ENCODE measurements at places on chromosomes 1 and 21.

- H3K27me3 ChIP-seq, result no peaks in the 10 kb centered on the region
- no peak for DNase-seq
- H3K36me3 ChIP-seq, result no peaks in the 10 kb centered on the region
- no peak overlapping the region for H3K4me3 ChIP-seq
- H3K4me1 ChIP-seq, result no peaks in the 10 kb centered on the region
Observed at GRCh38 chr1:206872139-206872538, 6.7 kb downstream of the IL20 start.

DNA sequence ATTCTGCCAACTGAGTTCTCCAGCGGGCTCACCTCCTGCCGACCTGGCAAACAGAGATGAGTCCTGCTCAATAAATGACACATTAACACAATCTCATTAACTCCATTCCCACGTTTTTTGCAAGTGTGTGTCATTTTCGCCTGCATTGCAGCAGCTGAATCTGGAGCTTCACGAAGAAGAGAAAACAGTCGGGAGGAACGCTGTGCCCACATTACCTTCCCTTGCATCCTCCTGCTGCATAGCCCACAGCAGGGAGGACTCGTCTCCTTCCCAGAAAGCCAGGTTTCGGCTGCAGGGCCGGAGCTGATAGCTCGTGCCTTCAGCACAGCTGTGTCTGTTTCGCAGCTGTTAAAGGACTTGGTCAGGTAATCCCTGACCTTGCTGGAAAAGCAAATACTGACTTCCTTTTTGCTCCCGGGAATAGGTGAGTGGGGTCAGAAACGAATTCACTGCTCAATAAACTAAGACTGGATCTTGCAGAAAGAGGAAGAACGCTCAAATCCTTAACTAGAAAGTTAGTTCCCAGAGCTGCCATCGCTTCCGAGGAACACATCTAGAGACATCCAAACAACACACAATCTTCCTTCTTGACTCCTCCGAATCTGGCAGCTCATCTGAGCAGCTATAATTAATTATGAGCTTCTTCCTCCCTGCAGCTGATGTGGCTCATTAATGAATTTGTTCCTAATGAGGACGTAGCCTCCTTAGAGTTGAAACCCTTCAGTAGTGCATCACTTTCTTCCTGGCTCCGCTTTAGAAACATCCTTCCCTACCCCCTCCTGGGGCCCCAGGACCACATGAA lies 33.0 kb downstream of the KANK4 start:
- H3K36me3 ChIP-seq, result no peaks in the 10 kb centered on the region
- H3K27me3 ChIP-seq, result no peaks in the 10 kb centered on the region
- no peak overlapping the region for H3K27ac ChIP-seq
- no peak overlapping the region for H3K4me3 ChIP-seq
- no peak for DNase-seq

- H3K27ac ChIP-seq, result no peak overlapping the region
- no peaks in the 10 kb centered on the region for H3K27me3 ChIP-seq
- H3K36me3 ChIP-seq, result no peaks in the 10 kb centered on the region
- no peak for DNase-seq
- H3K4me1 ChIP-seq, result no peaks in the 10 kb centered on the region
- no peak overlapping the region for H3K4me3 ChIP-seq
Observed at GRCh38 chr1:181643631-181644030, 160.3 kb downstream of the CACNA1E start.

DNA sequence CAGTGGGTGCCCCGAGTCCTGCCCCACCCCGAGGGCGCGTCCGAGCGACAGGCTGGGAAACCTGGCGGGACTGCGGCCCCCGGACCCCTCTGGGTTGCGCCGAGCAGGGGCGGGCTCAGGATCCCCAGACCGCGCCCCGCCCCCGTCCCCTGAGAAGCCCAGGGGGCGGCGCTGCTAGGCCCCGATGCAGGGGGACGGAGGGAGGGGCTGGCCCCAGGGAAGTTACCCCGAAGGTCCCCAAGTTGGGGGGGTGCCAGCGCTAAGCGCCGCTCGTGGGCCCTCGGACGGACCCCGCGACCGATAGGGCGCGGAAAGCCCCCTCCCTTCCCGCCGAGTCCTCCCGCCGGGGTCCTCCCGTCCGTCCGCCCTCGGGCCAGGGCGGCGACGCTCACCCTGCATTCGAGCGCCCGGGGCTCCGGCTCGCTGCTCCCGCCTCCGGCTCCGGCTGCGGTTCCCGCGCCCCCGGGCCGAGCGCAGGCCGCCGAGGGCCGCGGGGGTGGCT lies 414 bp downstream of the GPR153 start:
- H3K27me3 ChIP-seq, result no peaks in the 10 kb centered on the region
- peaks cover 23% of the 10 kb centered on the region for H3K4me1 ChIP-seq
- H3K27ac ChIP-seq, result peak overlapping the region; percentile 66
- peak; percentile 75 for DNase-seq

DNA sequence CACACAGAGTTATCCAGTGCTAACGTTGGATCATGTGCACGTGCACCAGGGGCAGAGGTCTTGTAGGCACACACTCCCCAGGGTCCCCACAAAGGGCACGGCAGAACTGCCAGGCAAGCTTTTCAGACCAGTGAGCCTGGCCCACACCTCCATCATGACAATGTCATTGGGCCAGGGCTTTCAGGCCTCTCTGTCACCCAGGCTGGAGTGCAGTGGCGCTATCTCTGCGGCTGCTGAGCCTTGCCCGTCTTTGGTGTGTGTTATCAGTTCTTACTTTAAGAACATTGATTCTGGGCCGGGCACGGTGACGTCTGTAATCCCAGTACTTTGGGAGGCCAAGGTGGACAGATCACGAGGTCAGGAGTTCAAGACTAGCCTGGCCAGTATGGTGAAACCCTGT lies 44.2 kb downstream of the PKNOX1 start:
- peaks cover 1% of the 10 kb centered on the region for H3K4me1 ChIP-seq
- no peaks in the 10 kb centered on the region for H3K27me3 ChIP-seq
- no peaks in the 10 kb centered on the region for H3K36me3 ChIP-seq
- no peak for DNase-seq
- no peak overlapping the region for H3K4me3 ChIP-seq

DNA sequence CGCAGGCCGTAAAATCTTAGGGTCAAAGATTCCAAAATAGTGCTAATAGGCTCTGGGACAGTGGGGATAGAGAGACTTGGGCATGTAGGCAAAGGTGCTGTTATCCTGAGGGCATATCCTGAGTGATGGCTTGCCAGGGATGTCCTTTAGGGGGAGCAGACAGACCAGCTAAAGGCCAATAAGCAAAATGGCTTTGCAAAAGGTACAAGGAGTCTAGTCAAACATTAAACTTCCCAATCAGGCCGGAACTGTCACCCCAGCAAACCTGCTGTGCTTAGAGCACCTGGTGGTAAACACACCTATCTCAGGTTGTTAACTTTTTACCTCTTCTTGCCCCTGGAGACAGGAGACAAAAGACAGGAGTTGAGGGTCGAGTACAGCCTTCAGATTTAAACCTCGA lies 49.1 kb downstream of the TRABD2B start:
- no peak overlapping the region for H3K27ac ChIP-seq
- DNase-seq, result no peak
- H3K36me3 ChIP-seq, result no peaks in the 10 kb centered on the region

GRCh38 chr1:36884029-36884701 lies 150.2 kb downstream of the GRIK3 start:
- DNase-seq, result no peak
- no peak overlapping the region for H3K27ac ChIP-seq
- H3K4me1 ChIP-seq, result no peaks in the 10 kb centered on the region
- H3K36me3 ChIP-seq, result no peaks in the 10 kb centered on the region
- no peaks in the 10 kb centered on the region for H3K27me3 ChIP-seq
- no peak overlapping the region for H3K4me3 ChIP-seq

- no peaks in the 10 kb centered on the region for H3K36me3 ChIP-seq
- H3K27me3 ChIP-seq, result no peaks in the 10 kb centered on the region
- no peak for DNase-seq
- H3K27ac ChIP-seq, result no peak overlapping the region
- H3K4me1 ChIP-seq, result peaks cover 2% of the 10 kb centered on the region
Observed at GRCh38 chr1:26476958-26477357, 4.7 kb downstream of the HMGN2 start.

GRCh38 chr1:159132271-159132881 lies 39.0 kb upstream of the CADM3 start:
- no peak overlapping the region for H3K27ac ChIP-seq
- DNase-seq, result peak; percentile 19
- H3K4me3 ChIP-seq, result no peak overlapping the region
- no peaks in the 10 kb centered on the region for H3K27me3 ChIP-seq
- no peaks in the 10 kb centered on the region for H3K36me3 ChIP-seq
- no peaks in the 10 kb centered on the region for H3K4me1 ChIP-seq

DNA sequence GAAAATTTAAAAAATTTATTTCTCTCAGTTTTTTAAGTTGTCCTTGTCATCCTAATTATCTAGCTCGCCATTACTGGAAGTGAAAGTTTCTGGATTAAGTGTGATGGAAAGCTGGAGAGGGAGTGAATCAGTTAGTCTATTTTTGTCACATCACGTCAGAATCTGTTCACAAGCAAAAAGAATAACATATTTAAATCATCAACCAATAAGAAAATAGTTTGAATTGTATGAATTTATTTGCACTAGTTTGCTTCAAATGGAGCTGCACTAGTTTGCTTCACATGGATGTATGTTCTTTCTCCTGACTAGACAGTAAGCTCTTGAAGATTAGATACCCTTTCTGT lies 22.8 kb downstream of the PHC2 start:
- no peaks in the 10 kb centered on the region for H3K36me3 ChIP-seq
- H3K27ac ChIP-seq, result no peak overlapping the region
- H3K27me3 ChIP-seq, result no peaks in the 10 kb centered on the region
- no peaks in the 10 kb centered on the region for H3K4me1 ChIP-seq
- no peak for DNase-seq
- H3K4me3 ChIP-seq, result no peak overlapping the region

- peak overlapping the region; percentile 69 for H3K27ac ChIP-seq
- DNase-seq, result no peak
- peak overlapping the region; percentile 92 for H3K4me3 ChIP-seq
- H3K27me3 ChIP-seq, result no peaks in the 10 kb centered on the region
Observed at GRCh38 chr1:98660940-98661543, 479 bp upstream of the SNX7 start.

- no peak overlapping the region for H3K4me3 ChIP-seq
- no peak for DNase-seq
- no peaks in the 10 kb centered on the region for H3K27me3 ChIP-seq
- H3K27ac ChIP-seq, result no peak overlapping the region
- no peaks in the 10 kb centered on the region for H3K36me3 ChIP-seq
Observed at GRCh38 chr1:193569096-193569982, 382.9 kb upstream of the B3GALT2 start.

- H3K4me3 ChIP-seq, result no peak overlapping the region
- H3K27ac ChIP-seq, result peak overlapping the region; percentile 72
- H3K27me3 ChIP-seq, result no peaks in the 10 kb centered on the region
Observed at GRCh38 chr1:2320760-2321667, 70.3 kb downstream of the MORN1 start.

DNA sequence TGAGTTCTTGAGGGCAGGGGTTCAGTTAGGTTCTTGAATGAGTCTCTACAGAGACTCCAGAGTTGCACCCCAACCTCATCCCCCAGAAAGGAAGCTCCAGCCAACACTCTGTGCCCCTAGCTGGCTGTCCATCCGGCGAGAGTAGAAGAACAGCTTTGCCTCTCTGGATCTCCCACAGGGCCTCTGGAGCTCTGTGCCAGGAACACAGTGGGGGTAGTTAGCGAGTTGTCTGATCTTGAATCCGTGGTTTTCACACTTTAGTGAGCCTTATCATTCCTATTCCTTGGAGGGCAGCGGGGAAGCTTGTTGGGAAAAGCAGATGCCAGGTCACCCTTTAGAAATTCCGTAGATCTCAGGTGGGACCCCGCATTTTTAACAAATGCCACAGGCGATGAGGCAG lies 45.0 kb downstream of the STUM start:
- peaks cover 9% of the 10 kb centered on the region for H3K4me1 ChIP-seq
- no peaks in the 10 kb centered on the region for H3K27me3 ChIP-seq
- H3K36me3 ChIP-seq, result no peaks in the 10 kb centered on the region
- no peak overlapping the region for H3K27ac ChIP-seq

DNA sequence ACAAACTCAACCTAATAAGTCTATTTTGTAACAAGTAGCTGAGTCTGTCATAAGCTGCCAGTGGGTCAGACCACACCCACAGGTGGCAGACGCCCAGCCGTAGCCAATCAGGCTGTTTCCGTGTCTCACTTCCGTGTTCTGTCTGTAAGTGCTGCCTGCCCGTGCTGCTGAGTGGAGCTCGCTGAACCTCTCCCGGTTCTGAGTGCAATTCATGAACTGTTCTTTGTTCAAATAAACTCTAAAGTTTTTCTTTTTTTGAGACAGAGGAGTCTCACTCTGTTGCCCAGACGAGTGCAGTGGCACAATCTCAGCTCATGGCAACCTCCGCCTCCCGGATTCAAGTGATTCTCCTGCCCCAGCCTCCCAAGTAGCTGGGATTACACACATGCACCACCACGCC lies 25.1 kb downstream of the POFUT2 start:
- H3K27me3 ChIP-seq, result no peaks in the 10 kb centered on the region
- no peak overlapping the region for H3K4me3 ChIP-seq
- peak; percentile 30 for DNase-seq
- no peak overlapping the region for H3K27ac ChIP-seq

GRCh38 chr1:161962091-161962887 lies 61.4 kb downstream of the OLFML2B start:
- no peak overlapping the region for H3K27ac ChIP-seq
- no peaks in the 10 kb centered on the region for H3K36me3 ChIP-seq
- H3K27me3 ChIP-seq, result no peaks in the 10 kb centered on the region
- H3K4me1 ChIP-seq, result peaks cover 3% of the 10 kb centered on the region
- no peak for DNase-seq

- no peaks in the 10 kb centered on the region for H3K4me1 ChIP-seq
- H3K27me3 ChIP-seq, result no peaks in the 10 kb centered on the region
- no peak overlapping the region for H3K27ac ChIP-seq
- H3K36me3 ChIP-seq, result no peaks in the 10 kb centered on the region
- no peak for DNase-seq
Observed at GRCh38 chr21:31387560-31388186, 43.6 kb upstream of the TIAM1 start.

- no peaks in the 10 kb centered on the region for H3K4me1 ChIP-seq
- no peak overlapping the region for H3K27ac ChIP-seq
- no peak for DNase-seq
- H3K36me3 ChIP-seq, result no peaks in the 10 kb centered on the region
- no peaks in the 10 kb centered on the region for H3K27me3 ChIP-seq
Observed at GRCh38 chr1:198856601-198857000, 217.8 kb downstream of the PTPRC start.

GRCh38 chr1:211616231-211616964 lies 37.4 kb upstream of the SLC30A1 start:
- peak; percentile 80 for DNase-seq
- peak overlapping the region; percentile 41 for H3K27ac ChIP-seq
- peaks cover 3% of the 10 kb centered on the region for H3K4me1 ChIP-seq
- no peaks in the 10 kb centered on the region for H3K27me3 ChIP-seq
- H3K4me3 ChIP-seq, result no peak overlapping the region
